ENCODE measurements at places on chromosomes 3 and 15.
A peak's percentile ranks its signal among the peaks of the same experiment; 100 is the strongest.

- DNase-seq = peak; percentile 61
Measured at GRCh38 chr3:14925729-14926591, 21.4 kb upstream of the NR2C2 start.

DNA sequence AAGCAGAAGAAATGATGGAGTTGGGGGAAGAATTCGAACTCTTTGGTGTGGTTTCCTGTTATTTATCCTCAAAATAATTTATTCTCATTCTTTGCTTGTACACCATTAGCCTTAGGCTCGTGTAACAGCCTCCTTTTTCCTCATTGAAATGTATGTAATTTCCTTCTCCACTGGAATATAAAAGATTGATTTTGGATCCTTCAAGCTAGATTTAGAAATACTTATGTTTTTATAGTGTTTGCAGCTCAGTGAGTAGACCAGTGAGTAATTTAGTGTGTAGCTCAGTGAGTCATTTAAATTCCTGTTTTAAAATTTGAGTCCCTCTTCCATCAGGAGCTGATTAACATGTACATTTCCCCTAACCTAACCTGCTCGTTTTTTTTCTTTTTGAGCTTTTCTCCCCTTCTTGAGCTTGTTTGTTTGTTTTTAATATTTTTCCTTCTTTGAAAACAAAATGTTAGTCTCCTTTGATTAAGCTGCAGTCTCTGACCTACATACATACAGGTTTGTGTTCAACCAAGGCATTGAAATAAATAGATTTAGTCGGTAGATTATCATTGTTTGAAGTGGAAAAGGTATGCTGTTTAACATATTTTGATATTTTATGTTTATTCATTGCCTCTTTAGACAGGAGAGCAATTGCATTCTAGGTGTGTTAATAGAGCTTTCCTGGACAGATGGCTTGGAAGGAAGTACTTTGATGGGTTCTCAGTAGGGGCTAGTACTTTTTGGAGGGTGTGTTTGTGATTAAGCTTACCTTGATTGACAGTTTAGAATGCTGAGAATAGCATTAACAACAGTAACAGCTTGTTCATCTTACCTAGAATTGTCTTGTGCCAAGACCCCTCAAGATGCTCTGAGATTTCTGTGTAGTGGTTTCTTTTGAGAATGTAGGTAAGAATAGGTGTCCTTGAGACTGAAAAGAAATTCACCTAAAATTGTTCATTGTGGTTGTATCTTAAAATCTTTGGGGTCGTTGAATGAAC, 5.9 kb downstream of the USP3 start:
- no peak for DNase-seq

DNA sequence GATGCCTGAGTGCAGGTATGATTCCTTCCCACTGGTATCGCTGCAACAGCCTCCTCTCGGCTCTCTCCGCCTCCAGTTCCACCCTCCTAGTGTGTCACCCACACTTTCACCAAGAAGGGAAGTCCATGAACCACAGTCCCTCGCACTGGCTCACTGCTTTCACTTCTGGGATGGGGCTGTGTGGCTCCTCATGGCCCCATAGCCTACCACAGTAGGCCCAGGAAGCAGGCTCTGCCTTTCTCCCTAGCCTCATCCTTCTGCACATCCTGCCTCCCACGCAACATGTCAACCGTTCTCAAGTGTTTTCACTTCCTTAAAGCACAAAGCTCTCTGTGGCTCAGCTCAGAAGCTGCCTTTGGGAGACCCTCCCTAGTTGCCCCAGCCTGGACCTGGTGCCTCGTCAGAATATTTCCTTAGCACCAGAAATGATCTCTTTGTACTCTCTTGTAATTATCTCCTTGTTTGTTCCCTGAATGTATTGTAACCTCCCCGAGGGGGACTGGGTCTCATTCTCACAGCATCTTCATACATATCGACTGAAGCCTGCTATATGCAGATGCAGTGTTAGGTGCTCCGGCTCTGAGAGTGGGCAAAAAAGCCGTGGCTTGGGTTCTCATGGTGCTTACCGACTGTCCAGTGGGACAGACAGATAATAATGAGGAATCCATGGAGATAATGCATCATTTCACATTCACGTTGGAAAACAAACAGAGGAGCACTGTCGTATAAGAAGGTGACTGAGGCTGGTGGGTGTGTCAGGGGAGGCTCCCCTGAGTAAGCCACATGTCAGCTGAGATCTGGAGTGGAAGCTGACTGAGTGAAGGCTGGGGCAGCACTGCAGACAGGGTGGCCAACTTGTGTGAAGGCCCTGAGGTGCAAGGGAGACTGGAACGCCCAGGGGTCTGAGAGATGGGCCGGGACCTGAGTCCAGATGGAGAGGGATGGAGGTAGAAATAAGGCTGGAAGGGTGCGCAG, 107.1 kb downstream of the DGKG start:
- DNase-seq = peak; percentile 69

GRCh38 chr3:66435989-66436388, 64.8 kb downstream of the LRIG1 start:
- no peak for DNase-seq

DNA sequence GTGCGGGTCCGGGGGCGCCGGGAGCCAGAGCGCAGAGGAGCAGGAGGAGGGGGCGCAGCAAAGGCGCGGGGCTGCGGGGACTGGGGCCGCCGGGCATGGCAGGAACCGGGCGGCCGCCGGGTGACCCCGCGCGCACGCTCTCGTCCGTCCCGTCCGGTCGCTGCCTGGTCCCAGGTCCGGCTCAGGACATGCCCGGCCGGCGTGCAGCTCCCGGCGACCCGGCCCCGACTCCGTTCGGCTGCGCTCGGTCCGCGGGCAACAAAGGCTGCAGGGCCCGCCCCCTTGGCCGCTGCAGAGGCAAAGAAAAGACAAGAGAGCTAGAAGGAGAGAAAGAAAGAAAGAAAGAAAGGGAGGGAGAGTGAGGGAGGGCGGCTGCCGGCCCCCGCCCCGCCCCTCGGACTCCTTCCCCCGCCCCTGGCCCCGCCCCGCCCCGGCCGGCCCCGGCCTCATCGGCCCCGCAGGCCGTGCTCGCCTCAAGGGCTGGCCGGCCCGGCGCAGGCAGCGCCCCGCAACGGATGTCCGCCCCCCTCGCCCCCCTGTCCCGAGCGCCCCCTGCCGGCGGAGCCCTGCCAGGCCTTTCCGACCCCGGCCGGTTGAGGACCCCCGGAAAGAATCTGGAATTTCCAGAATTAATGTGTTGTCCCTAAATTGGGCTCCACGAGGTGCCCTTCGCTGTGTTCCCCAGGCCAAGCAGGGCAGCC, at the start of gene ADAMTS7:
TSS of gene ADAMTS7 (minus strand) at position 341 of the 701 bp plus-strand sequence. CDS start at position 97, 244 bp downstream.
- DNase-seq = peak; percentile 93

GRCh38 chr15:33503681-33504080, 192.9 kb downstream of the RYR3 start:
- DNase-seq = no peak

DNA sequence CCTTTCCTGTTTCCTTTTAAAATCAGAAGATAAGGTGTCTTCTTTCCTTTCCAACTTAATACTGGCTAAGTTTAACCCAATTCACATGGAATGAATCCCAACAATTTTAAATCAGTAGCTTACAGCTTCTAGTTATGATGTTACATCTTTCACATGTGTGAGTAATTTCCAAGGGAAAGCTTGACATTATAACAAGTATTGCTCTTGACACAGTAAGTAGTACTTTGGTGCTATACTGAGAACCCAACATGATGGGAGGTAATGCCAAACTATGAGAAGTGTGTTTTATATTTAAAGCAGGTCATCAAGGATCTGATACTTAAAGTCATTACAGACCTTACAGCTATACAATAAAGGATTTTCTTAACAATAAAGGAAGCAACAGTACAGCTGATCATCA, 29.1 kb downstream of the RABL3 start:
- DNase-seq = no peak

DNA sequence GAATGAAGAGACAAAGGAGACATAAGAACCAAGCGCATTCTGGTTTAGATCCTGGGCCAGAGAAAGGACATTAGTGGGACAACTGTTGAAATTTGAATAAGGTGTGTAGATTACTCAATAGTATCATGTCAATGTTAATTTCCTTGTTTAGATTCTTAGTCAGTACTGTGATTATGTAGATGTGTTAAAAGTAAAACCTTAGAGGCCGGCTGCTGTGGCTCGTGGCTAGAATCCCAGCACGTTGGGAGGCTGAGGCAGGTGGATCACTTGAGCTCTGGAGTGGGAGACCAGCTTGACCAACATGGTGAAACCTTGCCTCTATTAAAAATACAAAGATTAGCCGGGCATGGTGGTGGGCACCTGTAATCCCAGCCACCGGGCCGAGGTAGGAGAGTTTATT, 26.7 kb downstream of the CYP8B1 start:
- no peak for DNase-seq
